Umbilical cord (tissue), 2 donors: ENCODE measurements at places on chromosomes 16 and 17. TPM values are rescaled to one million over a fixed set of nuclear protein-coding genes. Genes with fewer than 3 reads are reported as not detected.

Gene PPP1R1B
- 6.5 TPM for total RNA-seq

Gene GFER
- 12.0 TPM for total RNA-seq

Gene SRCIN1
- total RNA-seq, result 2.4 TPM

Gene MPP3
- 11.6 TPM for total RNA-seq

Gene NEUROD2
- 1.4 TPM for total RNA-seq

Gene CLEC19A
- total RNA-seq, result 2.9 TPM

Gene TOM1L1
- 39.2 TPM for total RNA-seq

Gene OR3A3
- 5.3 TPM for total RNA-seq

Gene SLC5A11
- total RNA-seq, result not detected

Gene KIAA0753
- 9.4 TPM for total RNA-seq

Gene WNT9B
- not detected for total RNA-seq

Gene FN3K
- total RNA-seq, result 3.4 TPM

Gene TMC8
- total RNA-seq, result not detected

Gene PPY
- not detected for total RNA-seq

Gene AURKB
- 6.7 TPM for total RNA-seq

Gene SLC5A2
- total RNA-seq, result 2.9 TPM

Gene ZNF385C
- 1.2 TPM for total RNA-seq

Gene TMIGD1
- total RNA-seq, result not detected

Gene DNAI2
- not detected for total RNA-seq

Gene OR1F1
- 0.96 TPM for total RNA-seq

Gene RAB37
- total RNA-seq, result 4.6 TPM

Gene ZFPM1
- 1.7 TPM for total RNA-seq

Gene P2RX1
- 44.5 TPM for total RNA-seq

Gene MT1G
- total RNA-seq, result not detected

Gene TBC1D3C
- 8.7 TPM for total RNA-seq

Gene NHLRC4
- total RNA-seq, result 0.48 TPM

Gene KCNG4
- total RNA-seq, result 0.72 TPM

Gene TERB1
- 1.7 TPM for total RNA-seq

Gene XAF1
- total RNA-seq, result 19.5 TPM

Gene TMEM114
- not detected for total RNA-seq

Gene FNDC8
- total RNA-seq, result not detected

Gene TEKT1
- total RNA-seq, result 0.72 TPM

Gene MPDU1
- total RNA-seq, result 38.0 TPM

Gene NPW
- not detected for total RNA-seq

Gene CDRT15L2
- total RNA-seq, result 5.5 TPM

Gene CA5A
- 0.72 TPM for total RNA-seq

Gene LRRC46
- total RNA-seq, result 2.4 TPM

Gene STX4
- total RNA-seq, result 7.9 TPM

Gene RASD1
- total RNA-seq, result 0.96 TPM

Gene KRT33B
- total RNA-seq, result not detected

Gene INCA1
- total RNA-seq, result 2.9 TPM

Gene ABCC12
- total RNA-seq, result not detected

Gene GRAPL
- total RNA-seq, result not detected

Gene CD300E
- 0.72 TPM for total RNA-seq

Gene KRT17
- 762 TPM for total RNA-seq

Gene FBXW10B
- 2.4 TPM for total RNA-seq

Gene SLC13A2
- 0.72 TPM for total RNA-seq

Gene GSPT1
- total RNA-seq, result 72.5 TPM

Gene PPP1R27
- total RNA-seq, result 4.1 TPM

Gene PABPN1L
- total RNA-seq, result 1.7 TPM
